ENCODE measurements at places on chromosomes 7 and 10.

DNA sequence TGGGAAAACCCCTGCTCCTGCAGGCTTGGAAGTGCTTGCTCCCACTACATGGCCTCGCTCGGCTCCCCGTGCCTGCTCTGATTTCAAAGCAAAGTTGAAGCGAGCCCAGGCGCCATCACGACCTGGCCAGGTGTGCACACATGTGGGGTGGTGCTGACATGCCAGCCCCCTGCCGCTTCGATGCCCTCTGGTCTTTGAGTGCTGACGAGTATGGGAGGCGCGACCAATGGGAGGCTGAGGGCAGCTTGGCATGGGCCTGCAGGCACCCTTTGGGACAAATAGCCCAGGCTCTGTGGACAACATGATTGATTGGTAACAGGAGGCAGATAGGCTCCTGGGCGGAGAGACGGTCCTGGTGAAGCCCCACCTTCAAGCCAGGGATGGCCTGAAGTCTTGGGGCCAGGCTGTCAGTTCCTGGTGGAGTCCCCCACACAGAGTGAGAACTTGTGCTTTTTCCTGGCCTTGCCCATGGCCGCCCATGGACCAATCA lies 252.4 kb upstream of the SEMA3A start:
- no peak for DNase-seq

- no peak for DNase-seq
Observed at GRCh38 chr10:780536-781524, 91.4 kb upstream of the DIP2C start.

- DNase-seq: no peak
Observed at GRCh38 chr10:74624501-74624900, 201.9 kb upstream of the KAT6B start.

DNA sequence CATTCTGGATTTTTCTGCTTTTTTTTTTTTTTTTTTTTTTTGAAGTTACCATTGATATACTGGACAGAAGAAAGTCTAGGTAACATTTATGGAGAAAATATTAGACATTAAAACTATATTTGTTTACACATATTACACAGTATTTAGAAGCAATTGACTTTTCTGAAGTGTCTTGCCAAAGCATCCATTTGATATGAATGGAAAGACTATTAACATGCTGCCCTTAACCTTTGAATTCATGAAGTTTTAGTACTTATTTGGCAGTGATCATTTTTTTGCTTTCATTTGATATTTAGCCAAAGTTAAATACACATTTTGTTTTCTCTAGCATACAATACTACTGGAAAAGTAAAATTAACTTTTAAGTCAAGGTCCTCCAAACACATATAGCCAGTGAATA lies 210.0 kb downstream of the SEMA3A start:
- no peak for DNase-seq

- DNase-seq: no peak
Observed at GRCh38 chr10:80687476-80687789, 149.7 kb downstream of the SH2D4B start.

- peak; percentile 19 for DNase-seq
Observed at GRCh38 chr7:157337316-157338149, 729 bp downstream of the DNAJB6 start.

DNA sequence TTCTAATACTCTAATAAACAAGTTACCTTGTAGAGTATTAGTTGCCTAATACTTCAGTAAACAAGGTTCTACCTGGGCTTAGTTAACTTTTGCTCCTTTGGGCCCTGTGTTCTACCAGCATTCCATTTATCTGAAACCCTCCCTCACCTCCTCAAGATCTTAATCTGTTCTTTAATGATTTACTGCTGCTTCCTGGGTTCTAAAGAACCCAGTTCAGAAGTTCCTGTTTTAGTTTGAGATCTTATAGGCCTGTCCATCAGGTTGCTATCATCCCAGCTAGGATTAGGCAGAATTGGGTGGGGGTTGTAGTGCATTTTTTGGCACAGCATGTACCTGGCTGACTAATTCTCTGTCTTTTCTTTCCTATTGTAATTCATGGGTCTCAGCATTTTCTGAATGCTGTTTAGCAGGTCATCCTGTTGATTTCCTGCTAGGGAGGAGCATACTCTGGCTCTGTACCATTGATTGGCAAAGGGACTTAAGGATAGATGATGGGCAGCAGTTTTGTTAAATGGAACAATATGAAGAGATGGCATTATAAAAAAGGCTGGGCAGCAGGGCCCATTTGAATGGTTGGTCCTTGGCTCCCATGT lies 53.7 kb upstream of the TMEM248 start:
- no peak for DNase-seq

- no peak for DNase-seq
Observed at GRCh38 chr10:15814565-15814964, 45.7 kb downstream of the MINDY3 start.

- no peak for DNase-seq
Observed at GRCh38 chr7:18040196-18040595, 12.6 kb upstream of the PRPS1L1 start.

DNA sequence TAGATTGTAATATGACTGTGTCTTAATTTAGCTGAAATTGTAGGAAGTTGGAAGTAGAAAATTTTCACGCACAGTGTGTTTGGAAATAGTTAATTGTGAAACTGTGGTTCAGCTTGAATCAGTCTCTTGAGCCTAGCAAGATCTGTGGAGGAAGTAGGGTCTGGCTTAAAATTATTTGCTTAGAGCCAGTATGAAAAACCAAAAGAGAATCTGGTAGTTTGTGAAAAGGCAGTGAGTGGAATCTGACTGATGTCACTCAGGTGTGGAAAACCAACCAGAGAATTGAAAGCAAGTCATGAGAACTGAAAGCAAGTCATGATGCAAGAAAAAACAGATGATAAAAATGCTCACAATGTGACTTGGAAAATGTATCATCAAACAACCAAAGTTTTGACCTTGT lies 11.5 kb downstream of the LIPJ start:
- DNase-seq: no peak

DNA sequence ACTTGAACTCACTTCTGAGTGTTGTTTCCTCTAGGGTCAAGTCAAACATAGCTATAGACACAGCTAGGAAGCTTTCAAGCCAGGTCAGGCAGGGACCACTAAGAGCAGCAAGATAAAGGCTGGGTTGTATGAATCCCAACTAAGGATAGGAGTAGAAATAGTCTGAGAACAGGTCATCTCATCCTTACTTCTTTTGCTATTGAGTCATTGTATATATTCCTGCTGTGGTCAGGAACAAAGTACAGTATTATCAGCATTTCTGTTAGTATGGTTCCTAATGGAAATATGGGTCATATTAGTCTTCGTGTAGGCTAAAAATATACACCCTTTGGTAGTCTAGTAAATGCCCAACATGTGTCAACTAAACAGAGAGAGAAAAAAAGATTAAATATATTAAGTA lies 145.3 kb downstream of the BTAF1 start:
- DNase-seq: peak; percentile 5

DNA sequence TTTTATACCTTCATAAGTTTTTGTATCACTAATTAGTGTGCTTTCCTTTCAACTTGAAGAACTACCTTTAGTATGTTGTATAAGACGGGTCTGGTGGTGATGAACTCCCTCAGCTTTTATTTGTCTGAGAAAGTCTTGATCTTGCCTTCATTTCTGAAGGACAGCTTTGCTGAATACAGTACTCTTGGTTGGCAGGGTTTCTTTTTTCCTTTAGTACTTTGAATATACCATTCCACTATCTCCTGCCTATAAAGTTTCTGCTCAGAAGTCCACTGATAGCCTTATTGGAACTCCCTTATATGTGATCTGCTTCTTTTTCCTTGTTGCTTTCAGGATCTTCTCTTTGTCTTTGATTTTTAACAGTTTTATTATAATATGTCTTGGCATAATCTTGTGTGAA lies 230.9 kb downstream of the HPSE2 start:
- DNase-seq: no peak

- DNase-seq: no peak
Observed at GRCh38 chr10:83723080-83723479, 416.2 kb upstream of the GHITM start.

DNA sequence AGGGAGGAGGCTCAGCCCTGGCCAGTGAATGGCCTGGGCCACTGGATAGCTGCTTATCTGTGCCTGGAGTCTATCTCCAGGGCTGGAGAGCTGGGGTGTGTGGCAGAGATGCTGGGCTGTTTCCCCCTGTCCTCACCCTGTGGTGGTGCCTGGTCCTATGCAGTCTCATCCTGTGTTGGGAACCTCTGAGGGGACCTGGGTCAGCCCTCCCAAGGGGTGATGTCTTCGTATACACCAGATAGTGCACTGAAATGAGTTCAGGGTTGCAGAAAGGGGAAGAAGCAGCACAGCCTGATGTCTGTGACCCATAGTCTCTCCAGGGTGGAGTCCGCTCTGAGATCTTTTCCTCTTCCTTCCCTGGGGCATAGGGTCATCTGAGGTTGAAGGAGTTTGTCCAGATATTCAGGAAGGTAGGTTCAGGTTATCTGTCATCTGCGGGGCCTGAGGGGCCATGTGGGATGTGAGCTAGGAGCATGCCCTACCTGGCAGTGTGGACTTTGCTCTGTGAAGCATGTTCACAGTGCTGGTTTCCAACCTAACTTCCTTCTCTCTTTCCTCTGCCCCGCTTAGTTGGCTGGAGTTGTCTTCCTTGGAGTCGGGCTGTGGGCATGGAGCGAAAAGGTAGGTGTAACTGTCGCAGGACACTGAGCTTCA lies 33.4 kb upstream of the SH2D4B start:
- no peak for DNase-seq

DNA sequence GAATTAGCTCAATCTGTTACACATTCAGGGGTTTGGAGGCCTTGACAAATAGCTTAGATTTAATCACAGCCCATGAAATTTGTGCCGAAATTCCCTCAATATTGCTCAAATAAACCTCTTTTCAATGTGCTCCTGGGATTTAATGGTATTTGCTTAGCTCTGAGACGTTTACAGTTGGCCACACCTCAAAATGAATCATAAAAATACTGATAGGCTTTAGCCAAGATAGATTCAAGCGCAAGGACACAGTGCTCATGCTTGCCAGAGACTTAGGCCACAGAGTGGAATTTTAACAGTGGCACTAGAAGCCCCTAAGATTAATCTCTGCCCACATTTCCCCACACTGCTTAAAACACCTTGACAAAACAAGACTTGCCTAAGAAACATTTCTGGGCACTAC lies 2.3 kb upstream of the SEMA3C start:
- DNase-seq: no peak

GRCh38 chr10:70579234-70580002 lies 23.1 kb downstream of the PRF1 start:
- DNase-seq: no peak

DNA sequence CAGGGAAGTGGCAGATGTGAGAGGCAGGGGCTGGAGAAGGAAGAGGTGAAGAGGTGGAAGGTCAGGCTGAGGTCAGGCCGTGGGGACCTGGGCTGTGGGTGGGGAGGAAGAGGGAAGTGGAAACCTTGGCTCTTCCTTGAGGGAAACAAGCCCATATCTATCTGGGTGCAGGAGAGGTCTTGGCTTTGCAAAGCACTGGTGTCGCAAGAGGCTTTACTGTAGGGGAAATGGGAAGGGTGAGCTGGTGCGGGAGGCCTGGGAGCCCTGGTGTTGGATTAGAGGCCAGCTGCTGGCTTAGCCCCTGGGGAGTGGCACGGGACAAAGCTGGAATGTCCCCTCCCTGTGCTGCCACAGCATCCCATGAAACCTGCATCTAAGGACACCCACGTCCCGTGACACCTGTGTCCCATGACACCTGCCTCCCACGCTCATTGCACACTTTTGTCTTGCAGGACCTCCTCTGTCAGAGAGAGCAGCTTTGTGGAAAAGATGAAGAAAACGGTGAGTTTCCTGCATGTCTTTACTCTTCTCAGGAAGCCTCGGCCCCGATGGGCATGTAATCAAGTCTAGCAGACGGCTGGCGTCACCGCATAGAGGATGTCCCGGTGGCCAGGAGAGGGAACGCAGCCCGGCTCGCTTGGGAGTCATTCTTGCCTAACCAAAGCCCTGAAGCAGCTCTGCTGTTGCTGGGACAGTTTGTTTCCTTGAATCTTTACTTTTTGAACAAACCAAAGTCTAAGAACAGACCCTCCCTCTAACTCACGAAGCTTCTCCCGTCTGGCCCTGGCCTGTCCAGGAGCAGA lies 22.2 kb downstream of the TMEM120A start:
- DNase-seq: no peak

DNA sequence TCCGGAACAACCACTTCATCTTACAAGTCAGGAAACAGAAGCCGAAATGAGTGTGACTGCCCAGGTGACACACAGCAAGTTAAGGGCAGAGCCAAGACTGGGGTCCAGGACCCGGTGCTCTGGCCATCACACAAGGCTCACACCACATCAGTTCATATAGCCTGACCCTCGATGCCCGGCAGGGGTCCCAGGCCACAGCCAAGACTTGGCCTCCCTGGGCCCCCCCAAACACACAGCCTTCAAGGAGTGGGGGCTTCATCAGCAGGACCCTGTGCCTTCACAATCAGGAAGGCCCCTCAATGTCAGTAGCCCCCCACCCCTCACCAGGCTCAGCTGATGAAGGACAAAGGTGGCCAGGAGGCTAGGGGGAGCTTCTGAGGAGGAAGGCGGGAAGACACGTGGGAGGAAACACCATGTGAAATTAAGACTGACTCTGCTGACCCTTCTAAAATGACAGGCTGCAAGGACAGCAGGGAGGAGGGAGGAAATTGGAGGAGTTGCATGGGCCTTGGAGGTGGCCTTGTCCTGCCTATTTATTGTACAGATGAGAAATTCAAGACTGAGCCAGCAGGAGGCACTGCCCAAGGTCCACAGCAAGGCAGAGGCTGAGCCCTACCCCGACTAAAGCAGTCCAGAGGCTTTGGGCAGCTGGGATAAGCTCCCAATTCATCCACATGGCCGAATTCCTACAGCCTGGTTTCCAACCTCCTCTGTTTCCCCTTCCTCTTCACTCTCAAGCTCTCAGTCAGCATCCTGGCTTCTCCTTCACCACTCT lies 216.1 kb upstream of the ZMIZ1 start:
- DNase-seq: no peak

DNA sequence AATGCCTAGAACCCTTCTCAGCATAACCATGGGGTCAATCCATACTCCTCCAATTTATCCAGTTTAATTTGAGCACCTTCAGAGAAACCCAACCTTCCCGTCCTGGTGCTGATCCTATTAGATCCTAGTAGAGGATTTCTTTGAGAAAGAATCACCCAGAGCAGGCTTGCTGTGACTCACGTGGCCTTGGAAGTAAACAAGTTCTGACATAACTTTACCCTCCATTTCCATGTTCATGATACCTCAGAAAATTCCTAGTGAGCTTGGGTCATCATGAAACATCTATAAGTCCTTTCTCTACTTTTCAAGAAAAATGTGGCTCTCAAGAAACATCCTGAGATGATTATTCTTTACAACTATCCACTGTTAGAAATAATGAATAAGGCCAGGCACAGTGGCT lies 71.7 kb downstream of the PRLHR start:
- no peak for DNase-seq

DNA sequence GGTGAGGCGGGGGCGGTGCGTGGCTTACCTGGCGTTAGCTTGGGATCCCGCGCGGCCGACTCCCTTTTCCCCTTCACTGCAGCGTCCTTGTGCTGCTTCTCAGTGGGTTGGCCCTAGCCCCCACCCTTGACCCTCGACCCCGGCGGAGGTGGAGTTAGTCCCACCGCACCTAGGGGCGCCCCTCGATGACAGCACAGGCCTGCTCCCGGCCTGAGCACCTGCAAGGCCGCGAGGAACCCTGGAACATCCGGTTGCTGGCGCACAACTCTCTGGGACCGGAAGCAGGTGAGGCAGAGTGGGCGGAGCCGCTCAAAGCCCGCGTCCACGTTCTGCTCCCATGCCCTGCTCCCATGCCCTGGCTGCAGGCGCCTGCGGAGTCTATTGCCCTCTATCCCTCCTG lies 266.9 kb downstream of the USP6NL start:
- DNase-seq: no peak
